H9 (cell line): ENCODE measurements at places on chromosomes 1 and 21. TPM values are rescaled to one million over a fixed set of nuclear protein-coding genes. Genes with fewer than 3 reads are reported as not detected.
A peak's percentile ranks its signal among the peaks of the same experiment; 100 is the strongest.

GRCh38 chr1:220135755-220136154 lies 41.8 kb downstream of the IARS2 start:
- H3K27me3 ChIP-seq = no peaks in the 10 kb centered on the region
- no peak overlapping the region for H3K4me3 ChIP-seq
- H3K4me1 ChIP-seq = no peaks in the 10 kb centered on the region
- no peak for DNase-seq
- H3K27ac ChIP-seq = no peak overlapping the region

The CFHR5 gene
- total RNA-seq = not detected in 2 replicates

DNA sequence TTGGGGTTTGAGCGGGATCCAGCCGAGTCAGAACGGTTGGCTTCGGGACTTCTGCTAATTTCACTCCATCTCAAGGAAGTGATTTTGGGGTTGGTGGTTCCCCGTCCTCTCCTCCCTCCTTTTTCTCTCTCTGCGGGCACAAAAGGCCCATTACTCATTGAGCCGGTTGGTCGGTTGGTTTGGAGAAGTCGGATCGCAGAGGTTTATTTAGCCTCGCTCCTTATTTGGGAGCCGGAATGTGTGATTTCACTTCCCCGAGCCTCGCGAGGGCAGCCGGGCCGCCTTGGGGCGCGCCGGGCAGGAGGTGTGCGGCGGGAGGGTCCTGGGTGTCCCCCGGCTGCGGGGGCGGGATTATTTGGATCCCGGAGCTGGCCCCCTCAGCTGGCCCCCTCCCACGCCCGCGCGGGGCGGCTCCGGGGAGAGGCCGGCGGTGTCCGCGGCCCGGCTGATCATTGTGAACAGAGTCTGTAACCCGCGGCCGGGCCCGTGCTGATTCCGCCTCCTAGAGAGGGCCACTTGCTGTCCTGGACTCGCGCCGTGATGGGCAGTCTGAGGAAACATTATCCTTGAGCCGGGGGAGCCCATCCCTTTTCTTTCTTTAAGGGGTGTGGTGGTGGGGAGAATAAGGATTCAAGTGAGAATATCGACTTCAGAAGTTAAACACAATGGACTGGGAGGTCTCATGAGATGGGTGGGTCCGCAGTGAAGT lies 1.2 kb downstream of the MAPKAPK2 start:
- H3K27ac ChIP-seq = no peak overlapping the region
- peaks cover 13% of the 10 kb centered on the region; the same call in 1 of the 2 replicates for H3K4me1 ChIP-seq
- H3K27me3 ChIP-seq = peaks cover 23% of the 10 kb centered on the region
- no peaks in the 10 kb centered on the region for H3K36me3 ChIP-seq
- peak overlapping the region; percentile 93 for H3K4me3 ChIP-seq

The UQCRHL gene
- total RNA-seq = 2.0 and 2.6 TPM in 2 replicates

The THEM5 gene
- total RNA-seq = not detected in 2 replicates

DNA sequence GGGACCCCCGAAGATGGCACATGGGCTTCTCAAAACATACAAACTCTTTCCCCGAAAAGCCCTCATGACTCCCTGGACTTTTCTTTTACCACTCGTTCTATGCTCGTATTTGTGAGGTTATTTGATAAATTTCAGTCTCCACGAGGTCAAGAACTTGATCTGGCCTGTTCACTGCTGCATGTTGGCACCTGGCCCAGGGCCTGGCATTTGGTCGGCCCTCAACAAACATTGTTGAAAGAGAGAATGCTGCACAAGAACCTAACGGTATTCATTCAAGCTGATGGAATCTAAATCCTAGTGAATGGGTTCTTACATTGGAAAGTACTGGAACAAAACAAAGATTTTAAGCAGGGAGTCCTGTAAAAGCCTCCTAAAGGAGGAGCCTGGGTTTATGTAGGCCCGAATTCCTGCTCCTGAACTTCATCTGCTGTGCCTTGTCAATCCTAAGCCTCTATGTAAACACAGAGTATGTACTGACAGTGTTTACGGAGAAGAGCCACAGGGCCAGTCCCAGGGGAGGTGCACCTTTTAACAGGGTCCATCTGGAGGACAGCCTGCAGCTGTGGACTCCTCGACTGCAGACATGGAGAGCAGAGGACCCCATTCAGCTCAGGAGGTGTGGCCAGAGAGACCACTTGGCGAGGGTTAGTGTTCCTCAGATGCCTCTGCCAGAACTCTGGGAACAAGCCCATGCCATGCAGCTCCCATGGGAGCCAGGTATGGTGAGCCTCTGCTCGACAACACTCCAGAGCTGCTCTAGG lies 46.9 kb downstream of the L1TD1 start:
- H3K36me3 ChIP-seq = peaks cover 5% of the 10 kb centered on the region; the same call in 2 of the 3 replicates
- no peak overlapping the region for H3K27ac ChIP-seq
- no peaks in the 10 kb centered on the region for H3K27me3 ChIP-seq
- DNase-seq = no peak
- no peak overlapping the region for H3K4me3 ChIP-seq

- peaks cover 9% of the 10 kb centered on the region for H3K36me3 ChIP-seq
- no peak overlapping the region for H3K27ac ChIP-seq
- DNase-seq = no peak
- H3K27me3 ChIP-seq = no peaks in the 10 kb centered on the region
Measured at GRCh38 chr1:162471290-162471853, 26.2 kb upstream of the UHMK1 start.

The NR0B2 gene
- not detected in 2 replicates for total RNA-seq

- H3K27me3 ChIP-seq = no peaks in the 10 kb centered on the region
- no peak overlapping the region for H3K4me3 ChIP-seq
- no peak for DNase-seq
Measured at GRCh38 chr1:69088571-69088970, 479.2 kb upstream of the LRRC7 start.

DNA sequence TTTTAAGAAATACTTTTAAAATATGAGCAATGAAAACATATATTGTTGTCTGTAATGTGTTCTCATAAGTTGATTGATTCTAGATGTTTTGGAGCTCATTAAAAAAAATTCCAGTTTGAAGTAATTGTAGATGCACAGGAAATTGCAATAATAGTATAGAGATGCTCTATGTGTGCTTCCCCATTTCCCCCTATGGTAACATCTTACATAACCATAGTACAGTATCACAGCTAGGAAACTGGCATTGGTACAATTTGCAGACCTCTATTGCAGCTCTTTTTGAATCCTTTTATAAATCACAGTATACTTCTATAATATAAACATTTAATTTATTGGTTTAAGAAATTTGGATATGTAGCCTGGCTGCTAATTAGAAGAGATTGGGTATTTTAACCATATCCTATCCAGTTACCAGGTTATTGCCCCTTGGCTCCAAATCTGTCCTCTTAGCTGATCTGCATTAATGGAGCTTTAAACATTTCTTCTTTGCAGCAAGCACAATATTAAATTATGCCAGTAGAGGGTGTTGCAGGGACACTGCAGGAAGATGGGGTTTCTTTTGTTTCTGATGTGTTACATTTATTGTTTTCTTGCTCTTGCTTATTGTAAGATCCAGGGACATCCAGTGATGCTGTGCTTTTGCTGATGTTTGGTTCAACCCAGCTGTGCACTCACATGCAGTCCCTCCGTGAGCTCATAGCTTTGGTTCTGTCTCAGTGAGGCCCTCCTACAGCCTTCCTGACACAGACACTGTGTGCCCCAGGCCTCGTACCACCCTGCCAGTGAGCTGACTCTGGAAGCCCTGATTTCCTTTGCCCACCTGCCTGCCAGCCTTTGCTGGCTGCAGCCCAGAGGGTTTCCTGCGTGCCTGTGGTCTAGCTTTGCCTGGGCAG lies 103.3 kb downstream of the RABGAP1L start:
- no peak overlapping the region for H3K27ac ChIP-seq
- no peaks in the 10 kb centered on the region for H3K27me3 ChIP-seq
- peak; percentile 33 for DNase-seq
- H3K36me3 ChIP-seq = no peaks in the 10 kb centered on the region
